NCI-H510A treated with DMSO at 0.1 percent for 48 hours (cell line): ENCODE measurements at places on chromosomes 3 and 15.

DNA sequence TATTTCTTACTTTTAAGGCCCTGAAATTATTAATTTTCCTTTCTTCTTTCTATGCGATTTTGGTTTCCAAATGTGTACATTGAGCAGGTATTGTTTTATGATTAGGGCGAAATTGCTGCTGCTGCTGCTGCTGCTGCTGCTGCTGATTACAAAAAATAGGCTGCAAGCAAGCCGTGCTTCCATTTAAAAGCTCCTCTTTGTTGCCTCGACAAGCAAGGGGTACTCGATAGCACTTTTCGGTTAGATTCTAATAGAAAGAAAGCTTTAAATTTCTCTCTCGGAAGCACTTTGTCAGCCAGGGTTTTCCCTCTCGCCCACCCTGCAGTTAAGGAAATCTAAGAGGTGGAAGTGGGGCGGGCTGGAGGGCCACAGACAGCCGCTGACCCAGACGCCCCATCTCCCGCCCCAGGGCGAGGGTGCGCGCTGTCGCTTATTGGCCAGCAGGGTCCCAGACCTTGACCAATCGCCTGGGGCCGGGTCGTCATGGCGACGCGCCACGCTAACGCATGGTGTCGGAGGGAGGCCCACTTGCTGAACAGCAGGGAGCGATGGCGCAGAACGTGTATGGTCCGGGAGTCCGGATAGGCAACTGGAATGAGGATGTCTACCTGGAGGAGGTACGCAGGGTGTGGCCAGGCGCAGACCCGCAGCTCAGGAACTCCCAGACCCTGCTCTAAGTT, at the start of gene CFAP161:
CFAP161 (plus strand) TSS at position 489 of the 680 bp plus-strand sequence; CDS start at position 549, 60 bp downstream.
- DNase-seq: peak; percentile 78

DNA sequence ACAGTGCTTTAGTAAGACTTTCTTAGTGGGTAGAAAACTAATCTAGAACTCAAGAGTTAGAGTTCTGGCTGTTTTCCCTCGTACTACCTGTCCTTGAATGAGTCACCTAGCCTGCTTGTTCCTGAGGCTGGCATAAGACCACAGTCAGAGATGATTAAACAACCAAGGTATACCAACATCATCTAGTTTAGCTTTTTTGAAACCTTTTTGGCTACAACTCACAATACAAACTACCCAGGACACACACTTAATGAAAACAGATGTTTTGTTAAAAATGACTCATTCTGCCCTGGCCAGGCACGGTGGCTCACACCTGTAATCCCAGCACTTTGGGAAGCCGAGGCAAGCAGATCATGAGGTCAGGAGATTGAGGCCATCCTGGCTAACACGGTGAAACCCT, 4.6 kb downstream of the MCCC1 start:
- no peak for DNase-seq

DNA sequence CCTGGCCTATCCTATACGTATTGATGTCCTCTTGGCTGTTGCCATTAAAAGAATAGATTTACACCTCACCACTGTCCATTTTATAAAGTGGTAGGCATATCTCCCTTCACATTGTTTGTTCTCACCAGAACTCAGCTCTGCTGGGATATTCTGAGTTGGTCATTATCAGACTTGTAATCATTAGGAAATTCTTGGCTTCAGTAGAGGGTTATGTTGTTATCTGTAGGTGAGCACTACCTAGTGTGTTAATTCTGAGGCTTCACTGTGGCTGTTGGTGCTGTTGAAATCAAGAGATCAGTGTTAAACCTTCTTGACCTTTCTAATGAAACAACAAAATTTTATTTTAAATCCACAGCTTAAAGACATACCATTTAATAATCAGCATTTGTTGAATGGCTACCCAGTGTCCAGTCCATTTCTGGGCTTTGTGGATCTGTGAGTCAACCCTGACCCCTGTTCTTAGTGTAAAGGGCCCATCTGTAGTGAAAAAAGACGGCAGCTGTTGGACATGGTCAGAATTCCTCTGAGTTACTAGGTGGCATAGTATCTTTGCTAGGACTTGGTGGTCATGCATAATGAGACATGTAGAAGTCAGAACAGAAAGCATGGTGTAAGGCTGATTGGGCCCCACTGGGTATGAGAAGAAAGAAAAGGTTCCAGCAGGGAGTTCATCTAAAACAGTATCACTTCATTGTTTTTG, 32.9 kb upstream of the P4HTM start:
- DNase-seq: no peak

GRCh38 chr15:74794970-74795349, 13.1 kb downstream of the CSK start:
- DNase-seq: no peak

- no peak for DNase-seq
Measured at GRCh38 chr3:83946554-83946953, 1012.2 kb upstream of the CADM2 start.

GRCh38 chr3:148800414-148800813, 27.2 kb upstream of the CPB1 start:
- DNase-seq: no peak

DNA sequence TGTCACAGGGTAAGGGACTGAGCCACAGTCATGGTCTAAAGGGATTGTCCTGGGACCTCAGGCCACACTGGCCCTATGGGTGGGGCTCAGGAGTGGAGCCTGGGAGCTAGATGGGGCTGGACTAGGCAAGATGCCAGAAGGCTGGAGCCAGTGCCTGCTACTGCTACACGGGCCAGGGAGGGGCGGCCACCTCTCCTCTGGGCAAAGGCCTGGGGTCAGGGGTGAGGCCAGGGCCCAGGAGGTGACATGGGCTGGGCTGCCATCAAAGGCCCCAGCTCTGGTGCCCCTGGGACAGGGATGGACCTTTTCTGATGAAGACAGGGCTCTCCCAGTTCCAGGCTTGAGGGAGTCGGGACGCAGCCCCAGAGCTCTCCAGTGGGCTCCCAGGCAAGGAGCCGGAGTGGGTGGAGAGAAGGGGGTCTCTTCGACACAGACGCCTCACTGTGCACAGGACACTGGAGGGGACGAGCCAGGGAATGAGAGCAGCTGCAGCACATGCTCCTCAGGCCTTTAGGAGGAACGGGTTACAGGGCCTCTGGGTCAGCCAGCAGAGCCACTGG, 62.1 kb upstream of the IQSEC1 start:
- no peak for DNase-seq
